ENCODE measurements at places on chromosomes 12 and 14.

- no peak for DNase-seq
Observed at GRCh38 chr14:76930549-76930948, 98.0 kb downstream of the IRF2BPL start.

DNA sequence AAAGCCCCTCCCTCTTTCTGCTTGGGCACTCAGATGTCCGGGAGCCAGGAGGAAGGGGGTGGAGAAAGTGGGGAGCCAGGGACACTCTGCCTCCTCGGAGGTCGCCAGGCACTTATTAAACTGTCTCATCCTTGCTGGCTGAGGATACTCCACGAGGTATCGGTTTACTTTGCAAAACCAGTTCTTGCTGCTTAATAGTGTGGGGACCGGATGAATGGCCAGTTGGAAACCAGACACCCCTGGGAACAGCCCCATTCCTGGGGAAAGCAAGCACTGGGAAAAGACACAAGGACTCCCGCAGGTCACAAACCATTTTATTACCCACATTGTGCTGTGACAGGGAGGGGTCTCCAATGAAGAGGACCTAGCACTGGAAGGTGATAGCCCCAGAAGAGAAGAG is 34.2 kb downstream of the CCDC88C start:
- no peak for DNase-seq

- DNase-seq = no peak
Observed at GRCh38 chr12:53214687-53215455, 7.8 kb upstream of the ITGB7 start.

DNA sequence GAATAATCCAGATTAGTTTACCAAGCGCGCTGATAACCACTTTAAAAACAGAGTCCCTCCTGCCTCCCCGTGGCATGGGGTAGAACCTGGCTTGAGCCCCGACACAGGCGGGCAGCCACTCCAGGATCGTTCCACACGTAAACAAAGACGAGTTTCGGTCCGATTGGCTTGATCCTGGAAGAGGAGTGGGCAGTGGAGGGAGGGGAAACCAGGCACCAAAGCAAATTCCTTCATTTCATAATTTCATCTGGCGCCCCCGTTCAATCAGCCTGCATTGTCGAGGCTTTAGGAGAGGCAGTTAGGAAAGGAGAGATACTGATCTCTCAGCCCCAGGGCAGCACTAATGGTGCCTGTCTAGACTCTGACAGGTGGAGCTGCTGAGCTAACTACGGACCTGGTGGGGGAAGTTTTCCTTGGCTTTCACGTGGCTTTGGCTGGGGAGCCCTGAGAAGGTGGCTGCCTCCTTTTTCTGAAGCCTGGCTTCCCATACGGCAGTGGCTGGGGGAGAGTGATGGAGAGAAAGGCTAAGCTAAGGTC is 751 bp upstream of the GPRC5A start:
- DNase-seq = no peak

DNA sequence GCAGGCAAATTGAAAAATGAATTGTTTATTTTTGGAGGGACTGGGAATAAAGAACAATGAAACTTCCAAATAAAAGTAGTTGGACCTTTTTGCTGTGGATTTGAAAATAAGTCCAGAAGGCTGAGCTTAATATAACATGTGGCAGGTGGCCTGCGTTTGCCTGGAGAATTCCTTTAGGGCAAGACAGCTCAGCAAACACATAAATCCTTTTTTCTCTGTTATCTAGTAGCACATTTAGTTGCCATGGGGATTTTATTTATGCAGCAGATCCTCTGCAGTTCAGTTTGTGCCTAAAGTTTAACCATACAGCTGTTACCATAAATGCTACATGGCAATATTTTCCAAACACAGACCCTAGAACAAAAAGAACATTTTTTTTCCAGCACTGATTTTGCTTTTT is 180.0 kb downstream of the NPAS3 start:
- DNase-seq = no peak

- DNase-seq = no peak
Observed at GRCh38 chr12:74586251-74586650, 48.6 kb downstream of the ATXN7L3B start.

Data from BJ (cell line).